ENCODE measurements at places on chromosomes 6 and 20. TPM values are rescaled to one million over a fixed set of nuclear protein-coding genes. Genes with fewer than 3 reads are reported as not detected.
A peak's percentile ranks its signal among the peaks of the same experiment; 100 is the strongest.

The CAGE1 gene
- not detected for total RNA-seq

The HEY2 gene
- total RNA-seq = 11.3 TPM

The ATF6B gene
- 99.3 TPM for total RNA-seq

The BPIFA1 gene
- total RNA-seq = 0.69 TPM

The OLIG3 gene
- 1.2 TPM for total RNA-seq

The RAB32 gene
- 19.1 TPM for total RNA-seq

The TMEM244 gene
- total RNA-seq = not detected

The MCHR2 gene
- not detected for total RNA-seq

The OR2J3 gene
- not detected for total RNA-seq

The BICRAL gene
- total RNA-seq = 9.3 TPM

The NT5E gene
- total RNA-seq = 11.6 TPM

The CDC40 gene
- total RNA-seq = 18.6 TPM

GRCh38 chr6:133891149-133891926, 2.4 kb downstream of the TCF21 start:
- H3K27me3 ChIP-seq = peaks cover 99% of the 10 kb centered on the region
- DNase-seq = no peak
- H3K36me3 ChIP-seq = no peaks in the 10 kb centered on the region
- H3K4me3 ChIP-seq = peak overlapping the region; percentile 81
- H3K4me1 ChIP-seq = peaks cover 33% of the 10 kb centered on the region

DNA sequence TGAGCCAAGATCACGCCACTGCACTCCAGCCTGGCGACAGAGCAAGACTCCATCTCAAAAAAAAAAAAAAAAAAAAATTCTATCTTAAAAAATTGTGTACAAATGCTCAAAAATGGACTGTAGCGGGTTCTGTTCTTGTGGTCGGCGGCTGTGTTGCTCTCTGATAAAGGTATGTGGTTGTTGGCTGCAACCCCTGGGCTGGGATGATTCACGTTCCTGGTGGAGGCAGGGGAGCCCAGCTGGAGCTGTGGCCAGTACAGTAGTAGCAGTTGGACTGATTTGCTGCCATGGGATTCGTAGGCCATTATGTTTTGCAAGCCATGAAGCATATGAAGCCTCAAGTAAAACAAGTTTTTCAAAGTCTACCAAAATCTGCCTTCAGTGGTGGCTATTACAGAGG, 22.3 kb downstream of the MDN1 start:
- H3K27ac ChIP-seq = no peak overlapping the region
- no peak overlapping the region for H3K4me3 ChIP-seq
- no peak for DNase-seq

GRCh38 chr6:158347335-158347734, 35.1 kb downstream of the TULP4 start:
- H3K36me3 ChIP-seq = peaks cover 36% of the 10 kb centered on the region
- no peak overlapping the region for H3K27ac ChIP-seq
- H3K4me1 ChIP-seq = no peaks in the 10 kb centered on the region
- no peaks in the 10 kb centered on the region for H3K27me3 ChIP-seq
- no peak overlapping the region for H3K4me3 ChIP-seq
- DNase-seq = no peak

- peaks cover 28% of the 10 kb centered on the region for H3K4me1 ChIP-seq
- H3K4me3 ChIP-seq = no peak overlapping the region
- no peak overlapping the region for H3K27ac ChIP-seq
- no peaks in the 10 kb centered on the region for H3K27me3 ChIP-seq
- peaks cover 3% of the 10 kb centered on the region for H3K36me3 ChIP-seq
These were observed 18.9 kb downstream of the BCAS4 start for GRCh38 chr20:50813801-50814200.

DNA sequence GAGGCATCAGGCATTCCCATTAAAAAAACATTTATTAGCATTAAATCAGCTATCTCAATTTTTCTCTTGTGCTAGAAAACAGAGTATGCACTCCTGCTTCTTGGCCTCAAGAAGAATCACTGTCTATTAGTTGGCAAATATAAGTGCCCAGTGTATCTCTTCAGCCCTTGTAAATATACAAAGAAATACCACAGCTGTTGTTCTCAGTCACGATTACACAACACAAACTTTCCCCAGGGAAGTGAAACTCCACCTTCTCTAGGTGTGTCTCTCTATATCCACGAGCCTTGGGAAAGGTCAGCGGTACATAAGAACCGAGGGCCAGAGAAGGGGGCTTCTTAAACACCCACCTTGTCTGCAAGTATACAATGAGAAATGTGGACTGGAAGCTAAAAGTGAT, 194.7 kb downstream of the PKHD1 start:
- peaks cover 3% of the 10 kb centered on the region for H3K27me3 ChIP-seq
- no peak overlapping the region for H3K4me3 ChIP-seq
- DNase-seq = no peak
- H3K27ac ChIP-seq = no peak overlapping the region
- H3K36me3 ChIP-seq = no peaks in the 10 kb centered on the region

GRCh38 chr6:153003366-153003690, 819 bp upstream of the MTRF1L start:
- H3K36me3 ChIP-seq = peaks cover 4% of the 10 kb centered on the region
- H3K27ac ChIP-seq = peak overlapping the region; percentile 91
- DNase-seq = no peak
- peaks cover 26% of the 10 kb centered on the region for H3K4me1 ChIP-seq

DNA sequence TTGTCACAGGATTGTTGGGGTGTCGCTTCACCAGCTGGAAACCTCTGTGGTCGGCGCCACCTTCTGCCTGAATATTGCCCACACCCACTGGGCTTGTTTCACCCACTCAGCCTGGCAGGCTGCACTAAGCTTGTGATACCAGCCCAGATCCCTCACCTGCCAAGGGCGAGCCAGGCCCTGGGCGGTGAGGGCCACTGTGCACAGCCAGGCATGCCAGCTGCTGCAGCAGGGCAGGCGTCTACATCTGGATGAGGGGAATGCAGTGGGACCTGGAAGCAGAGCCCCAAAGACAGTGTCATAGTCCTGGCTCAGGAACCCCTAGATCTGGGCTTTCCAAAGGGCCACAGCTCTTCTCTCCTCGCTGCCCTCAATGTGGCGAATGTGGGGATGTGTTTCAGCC, 1307.5 kb downstream of the GRIK2 start:
- H3K36me3 ChIP-seq = no peaks in the 10 kb centered on the region
- no peaks in the 10 kb centered on the region for H3K4me1 ChIP-seq
- H3K27ac ChIP-seq = no peak overlapping the region

DNA sequence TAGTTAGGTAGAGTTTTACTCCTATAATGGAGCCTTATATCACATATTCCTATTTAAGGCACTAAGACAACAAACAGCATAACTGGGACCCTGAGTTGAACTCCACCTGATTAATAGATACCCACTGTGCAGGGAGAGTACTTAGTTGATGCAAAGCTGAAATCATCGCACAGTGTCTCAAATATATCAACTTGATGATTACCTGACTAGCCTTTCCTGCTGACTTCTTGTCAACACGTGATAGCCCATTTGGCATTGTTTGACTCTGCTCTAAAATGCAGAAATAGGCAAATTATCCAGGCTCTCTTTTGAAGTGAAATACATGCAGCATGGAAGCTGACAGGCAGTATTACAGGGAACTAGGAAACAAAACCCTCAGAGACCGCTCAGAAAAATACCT, 154.6 kb upstream of the HDAC2 start:
- H3K36me3 ChIP-seq = no peaks in the 10 kb centered on the region
- H3K4me1 ChIP-seq = peaks cover 9% of the 10 kb centered on the region
- no peak overlapping the region for H3K4me3 ChIP-seq
- no peaks in the 10 kb centered on the region for H3K27me3 ChIP-seq
- H3K27ac ChIP-seq = no peak overlapping the region

DNA sequence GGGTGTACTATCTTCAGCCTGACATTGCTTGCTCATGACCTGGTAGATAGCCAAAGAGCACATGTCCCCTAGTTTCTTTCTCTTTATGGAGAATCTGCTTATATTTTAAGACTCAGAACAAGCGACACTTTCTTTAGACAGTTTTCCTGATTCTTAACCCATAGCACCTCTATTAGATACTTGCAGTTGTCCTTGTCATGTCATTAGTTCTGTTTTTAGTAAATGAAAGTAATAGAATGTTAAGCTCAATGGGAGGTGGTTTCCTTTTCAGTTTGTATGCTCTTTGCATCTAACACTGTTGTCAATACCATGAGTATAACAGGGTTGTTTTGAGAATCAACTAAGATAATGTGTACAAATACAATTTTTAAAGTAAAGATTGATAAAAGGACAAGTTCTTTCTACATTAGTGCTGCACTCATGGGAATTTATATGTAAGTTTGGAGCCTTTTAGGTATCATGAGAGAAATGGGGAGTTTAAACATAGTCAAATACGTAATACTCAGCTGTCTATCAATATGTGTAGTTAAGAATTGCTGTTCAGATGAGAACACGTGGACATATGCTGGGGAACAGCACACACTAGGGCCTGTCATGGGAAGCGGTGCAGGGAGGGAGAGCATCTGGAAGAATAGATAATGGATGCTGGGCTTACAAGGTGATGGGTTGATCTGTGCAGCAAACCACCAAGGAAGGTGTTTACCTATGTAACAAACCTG, 124.3 kb downstream of the GRM1 start:
- no peaks in the 10 kb centered on the region for H3K4me1 ChIP-seq
- DNase-seq = no peak
- no peaks in the 10 kb centered on the region for H3K36me3 ChIP-seq
- H3K27me3 ChIP-seq = peaks cover 11% of the 10 kb centered on the region
- H3K4me3 ChIP-seq = no peak overlapping the region

GRCh38 chr20:34022839-34023234, 29.1 kb downstream of the RALY start:
- no peak overlapping the region for H3K4me3 ChIP-seq
- peaks cover 21% of the 10 kb centered on the region for H3K36me3 ChIP-seq
- H3K27ac ChIP-seq = peak overlapping the region; percentile 66
- no peaks in the 10 kb centered on the region for H3K27me3 ChIP-seq
- peaks cover 63% of the 10 kb centered on the region for H3K4me1 ChIP-seq
- DNase-seq = no peak

DNA sequence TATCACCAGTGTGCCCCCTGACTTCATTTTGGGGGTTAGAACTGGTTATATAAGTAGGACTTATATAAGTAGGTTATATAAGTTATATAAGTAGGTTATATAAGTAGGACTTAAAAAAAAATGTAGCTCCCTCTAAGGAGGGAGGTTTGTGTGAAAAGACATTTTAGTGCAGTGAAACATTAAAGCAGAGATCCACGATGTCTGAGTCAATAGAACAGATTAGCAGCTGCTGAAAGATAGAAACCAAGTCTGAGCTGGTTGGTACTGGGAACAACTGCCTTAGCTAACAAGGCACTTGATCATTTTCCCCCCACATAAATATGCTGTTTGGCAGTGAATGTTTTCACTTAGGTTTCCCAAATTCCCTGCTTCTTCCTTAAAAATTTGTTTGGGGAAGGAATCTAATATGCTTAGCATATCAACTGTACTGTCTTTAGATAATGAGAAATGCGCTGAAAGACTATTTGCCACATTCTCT, 2.1 kb upstream of the RPS12 start:
- peaks cover 13% of the 10 kb centered on the region for H3K27me3 ChIP-seq
- DNase-seq = no peak
- H3K27ac ChIP-seq = peak overlapping the region; percentile 96
- peaks cover 29% of the 10 kb centered on the region for H3K4me1 ChIP-seq
- H3K4me3 ChIP-seq = peak overlapping the region; percentile 98

DNA sequence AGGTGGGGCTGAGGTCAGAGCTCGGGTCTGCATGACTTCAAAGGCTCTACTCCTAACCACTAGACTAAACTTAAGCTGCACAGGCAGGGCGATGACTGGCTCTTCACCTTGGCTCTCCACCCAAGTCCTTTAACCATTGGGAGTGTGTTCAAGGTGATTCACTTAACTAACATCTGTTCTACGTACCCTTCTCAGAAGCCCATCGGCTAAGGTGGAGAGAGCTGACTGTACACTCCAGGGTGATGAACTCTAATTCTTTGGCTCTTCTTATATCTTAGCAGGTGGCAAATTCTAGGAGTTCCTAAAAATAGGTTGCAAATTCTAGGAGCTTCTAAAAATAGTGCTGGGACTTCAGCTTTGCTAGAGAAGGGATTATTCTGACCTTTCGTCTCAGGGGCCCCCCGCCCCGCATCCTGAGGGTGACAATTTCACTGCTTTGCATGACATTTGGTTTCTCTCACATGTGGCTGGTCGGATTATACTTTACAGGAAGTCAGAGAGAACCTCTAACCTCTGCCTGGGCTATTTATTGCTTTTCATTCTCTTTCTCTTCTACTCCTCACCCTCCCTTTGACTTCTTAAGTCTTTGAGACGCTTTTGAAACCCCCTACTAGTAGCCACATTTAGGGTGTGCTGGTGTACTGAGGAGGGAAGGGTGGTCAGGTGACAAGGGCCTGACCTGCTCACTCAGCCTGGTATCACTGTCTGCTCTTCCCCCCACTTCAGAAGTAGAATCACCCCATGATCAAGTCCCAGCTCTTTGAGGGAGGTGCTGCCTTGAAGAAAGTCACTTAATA, 55.5 kb downstream of the PRDM1 start:
- no peaks in the 10 kb centered on the region for H3K36me3 ChIP-seq
- no peak for DNase-seq
- peaks cover 8% of the 10 kb centered on the region for H3K27me3 ChIP-seq
- no peak overlapping the region for H3K4me3 ChIP-seq

DNA sequence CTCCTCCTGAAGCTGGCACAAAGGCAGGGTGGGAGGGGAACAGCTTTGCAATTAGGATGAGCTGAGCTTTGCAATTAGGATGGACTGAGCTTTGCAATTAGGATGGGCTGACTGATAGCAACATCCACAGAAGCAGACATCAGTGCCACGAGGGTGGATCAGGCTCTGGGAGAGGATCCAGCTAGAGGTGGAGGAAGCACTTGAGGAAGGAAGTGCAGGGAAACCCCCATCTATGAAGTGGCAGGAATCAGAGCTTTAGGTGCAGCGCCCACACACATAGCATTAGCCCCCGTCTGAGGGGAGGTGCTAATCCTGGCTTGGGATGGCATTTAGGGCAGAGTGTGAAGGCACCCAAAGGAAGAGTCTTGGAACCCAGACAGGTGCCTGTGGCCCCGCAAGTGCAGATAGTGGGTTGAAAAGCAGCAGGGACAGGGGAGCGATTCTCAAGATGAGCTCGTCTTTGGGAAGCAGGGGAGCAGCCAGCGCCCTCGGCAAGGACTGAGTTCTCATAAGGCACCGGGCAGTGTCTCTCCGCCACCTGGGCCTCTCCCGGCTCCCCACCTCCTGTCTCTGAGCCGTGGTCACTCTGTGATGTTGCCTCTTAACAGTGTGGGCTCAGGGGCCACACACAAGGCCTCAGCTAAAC, 12.0 kb upstream of the THBS2 start:
- no peaks in the 10 kb centered on the region for H3K36me3 ChIP-seq
- DNase-seq = no peak
- H3K4me1 ChIP-seq = peaks cover 4% of the 10 kb centered on the region
- no peak overlapping the region for H3K4me3 ChIP-seq
- H3K27me3 ChIP-seq = peaks cover 4% of the 10 kb centered on the region
- no peak overlapping the region for H3K27ac ChIP-seq

GRCh38 chr6:92790381-92790780, 629.0 kb downstream of the EPHA7 start:
- no peaks in the 10 kb centered on the region for H3K4me1 ChIP-seq
- no peaks in the 10 kb centered on the region for H3K36me3 ChIP-seq
- no peaks in the 10 kb centered on the region for H3K27me3 ChIP-seq
- H3K27ac ChIP-seq = no peak overlapping the region

- peak overlapping the region; percentile 77 for H3K27ac ChIP-seq
- H3K36me3 ChIP-seq = peaks cover 15% of the 10 kb centered on the region
- H3K4me1 ChIP-seq = peaks cover 31% of the 10 kb centered on the region
- peak overlapping the region; percentile 92 for H3K4me3 ChIP-seq
- peak; percentile 70 for DNase-seq
- peaks cover 10% of the 10 kb centered on the region for H3K27me3 ChIP-seq
These were observed 1.3 kb downstream of the MAN1A1 start for GRCh38 chr6:119348096-119348747.

All from type B pancreatic cell (in vitro differentiated cells).